Daoy (cell line): ENCODE measurements at places on chromosomes 3 and 15. TPM values are rescaled to one million over a fixed set of nuclear protein-coding genes. Genes with fewer than 3 reads are reported as not detected.

- DNase-seq, result no peak
These were observed 289.9 kb downstream of the GAP43 start for GRCh38 chr3:115913069-115913686.

GRCh38 chr3:39668420-39668819 is 141.0 kb upstream of the MYRIP start:
- no peak for DNase-seq

- DNase-seq, result peak; percentile 20
These were observed 22.8 kb downstream of the DUOX2 start for GRCh38 chr15:45091161-45091560.

- no peak for DNase-seq
These were observed 529.0 kb upstream of the NECTIN3 start for GRCh38 chr3:110542552-110543150.

GRCh38 chr3:165466856-165467255 is 270.7 kb upstream of the SLITRK3 start:
- DNase-seq, result no peak

- DNase-seq, result no peak
These were observed 88.0 kb downstream of the GABRG3 start for GRCh38 chr15:27058939-27059338.

DNA sequence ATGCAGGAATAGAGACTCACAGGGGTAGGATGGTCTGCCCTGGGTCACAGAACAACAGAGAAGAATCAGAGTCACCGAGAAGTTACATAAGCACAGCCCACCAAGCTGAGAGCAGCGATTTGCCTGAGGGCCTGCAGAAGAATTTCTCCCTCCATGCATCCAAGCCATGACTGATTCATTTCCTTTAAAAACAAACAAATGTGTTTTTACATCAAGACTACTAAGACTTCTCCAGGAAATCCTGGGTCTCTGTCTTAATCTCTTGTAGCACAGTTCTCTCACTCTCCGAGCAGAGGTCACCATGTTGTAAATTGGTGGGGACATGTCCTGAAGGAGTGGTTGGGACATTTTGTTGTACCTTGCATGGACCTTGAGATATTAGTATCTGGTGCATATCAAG is 159.8 kb downstream of the THSD4 start:
- peak; percentile 82 for DNase-seq

GRCh38 chr3:156513619-156514018 is 41.3 kb downstream of the SSR3 start:
- DNase-seq, result no peak

- DNase-seq, result no peak
These were observed 278.1 kb upstream of the P2RY1 start for GRCh38 chr3:152556731-152557254.

DNA sequence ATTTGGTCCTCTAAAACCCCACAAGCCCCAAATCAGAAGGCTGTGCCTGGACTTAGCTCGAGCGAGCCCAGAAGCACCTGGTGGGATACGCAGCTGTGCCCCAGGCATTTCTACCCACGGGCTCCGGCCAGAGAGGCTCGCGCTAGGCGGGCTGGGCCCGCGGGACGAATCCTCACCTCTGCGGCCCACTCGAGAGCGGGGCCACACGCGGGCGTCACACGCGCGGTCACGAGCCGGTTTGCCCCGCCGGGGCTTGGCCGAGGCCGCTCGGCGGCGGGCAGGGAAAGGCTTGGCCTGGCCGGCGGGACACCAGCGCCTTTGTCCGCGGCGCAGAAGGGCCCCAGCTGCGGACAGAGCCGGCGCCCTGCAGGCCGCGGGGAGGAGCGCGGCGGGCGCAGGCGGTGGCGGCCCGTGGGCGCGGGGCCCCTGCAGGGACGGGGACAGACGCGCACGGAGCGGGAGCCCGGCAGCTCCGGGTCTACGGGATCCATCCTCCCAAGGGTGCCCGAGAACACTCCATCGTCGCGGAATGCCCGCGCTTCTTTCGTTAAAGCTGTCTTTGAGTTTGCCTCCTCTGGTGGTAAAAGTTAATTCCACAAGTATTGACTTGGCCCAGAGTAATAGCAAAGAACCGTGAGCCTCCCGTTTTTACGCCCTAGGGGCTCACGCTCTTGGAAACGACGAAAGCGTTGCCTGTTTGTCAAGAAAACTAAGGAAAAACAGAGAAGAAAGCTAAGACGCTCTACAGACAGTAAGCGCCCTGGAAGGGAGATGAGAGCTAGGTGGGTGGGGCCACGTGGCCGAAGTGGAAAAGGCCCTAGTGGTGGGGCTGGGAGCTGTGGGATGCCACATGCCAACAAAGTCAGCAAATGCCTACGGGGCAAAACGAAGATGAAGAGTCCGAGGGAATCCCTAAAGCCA is 26.4 kb downstream of the TYRO3 start:
- DNase-seq, result peak; percentile 46

GRCh38 chr3:136772709-136773108 is 20.5 kb upstream of the STAG1 start:
- no peak for DNase-seq

DNA sequence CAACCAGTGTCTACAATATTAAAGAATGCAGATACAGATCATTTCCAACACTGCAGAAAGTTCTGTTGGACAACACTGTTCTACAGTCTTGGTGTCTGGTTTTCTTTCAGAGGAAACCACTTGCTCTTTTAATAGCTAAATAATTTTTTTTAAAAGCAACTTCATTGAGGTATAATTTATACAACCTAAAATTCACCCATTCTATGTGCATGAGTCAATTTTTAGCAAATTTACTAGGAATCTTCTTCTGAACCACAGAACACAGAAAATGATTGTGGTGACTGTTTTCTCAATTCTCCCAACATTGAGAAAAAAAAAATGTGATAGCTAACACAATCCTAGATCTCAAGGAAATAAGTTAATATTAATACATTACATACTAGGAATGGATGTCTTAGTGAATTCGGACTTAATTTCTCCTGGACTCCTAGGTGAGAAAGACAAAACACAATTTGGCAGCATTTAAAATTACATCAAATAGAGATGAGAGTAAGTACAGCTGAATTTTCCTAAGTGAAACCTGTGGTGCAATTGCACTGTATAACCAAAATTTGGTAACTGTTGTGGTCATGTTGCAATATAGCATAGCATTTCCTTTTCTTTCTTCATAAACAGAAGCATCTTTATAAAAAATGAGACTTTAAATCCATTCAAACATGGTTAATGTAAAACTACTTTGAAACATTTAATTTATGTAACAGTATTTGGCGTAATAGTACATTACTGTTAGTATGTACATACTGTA is 15.3 kb upstream of the PLCL2 start:
- DNase-seq, result no peak

DNA sequence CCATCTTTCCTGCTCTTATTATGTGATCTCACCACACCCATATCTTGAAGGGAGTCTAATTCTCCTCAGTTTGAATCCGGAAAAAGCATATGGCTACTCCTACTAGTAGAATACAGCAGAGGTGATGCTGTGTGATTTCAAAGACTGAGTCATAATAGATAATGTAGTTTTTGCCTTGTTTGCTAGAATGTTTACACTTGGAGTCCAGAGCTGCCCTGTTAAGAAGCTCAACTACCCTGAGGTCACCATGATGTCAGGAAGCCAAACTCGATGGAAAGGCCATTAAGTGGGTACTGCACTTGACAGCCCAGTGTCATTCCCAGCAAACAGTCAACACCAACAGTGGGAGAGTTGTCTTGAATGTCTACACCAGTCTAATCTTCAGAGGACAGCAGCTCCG is 56.9 kb downstream of the CD200R1L start:
- no peak for DNase-seq

DNA sequence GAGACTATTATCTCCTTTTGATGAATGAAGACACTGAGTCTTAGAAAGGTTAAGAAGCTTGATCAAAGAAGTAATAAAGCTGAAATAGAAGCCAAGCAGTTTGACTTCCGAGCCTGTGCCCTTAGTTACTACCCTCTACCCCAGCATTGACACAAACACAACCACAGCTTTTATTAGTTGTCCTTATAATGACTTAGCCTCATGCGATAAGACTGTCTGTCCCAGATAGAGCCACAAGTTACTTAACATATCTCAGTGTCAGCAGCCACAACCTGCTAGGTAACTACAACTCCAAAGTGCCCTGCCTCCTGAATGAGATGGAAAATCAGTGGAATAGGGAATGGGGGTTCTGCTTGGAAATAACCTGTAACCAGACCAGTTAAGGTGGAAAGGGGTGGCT is 781.6 kb upstream of the CFAP20DC start:
- no peak for DNase-seq

DNA sequence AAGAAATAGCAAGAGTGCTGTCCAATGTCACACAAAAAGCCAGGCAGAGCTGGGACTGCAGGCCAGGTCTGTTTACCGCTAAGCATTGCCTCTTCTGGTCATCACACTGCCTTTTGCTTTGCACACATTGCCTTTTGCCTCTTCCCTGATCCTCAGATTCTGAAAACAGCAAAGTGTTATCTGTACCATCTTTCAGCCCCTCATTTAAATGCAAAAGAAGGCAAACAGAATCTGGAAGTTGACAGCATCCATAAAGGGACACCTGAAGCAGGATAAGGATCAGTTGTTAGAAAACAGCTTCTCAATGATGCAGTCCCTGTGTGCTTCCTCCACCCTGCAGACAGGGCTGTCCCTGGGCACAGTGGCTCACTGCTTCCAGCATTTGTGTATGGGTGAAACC is 106.7 kb upstream of the RAD18 start:
- DNase-seq, result no peak

GRCh38 chr15:42832576-42832975 is 88.0 kb downstream of the TTBK2 start:
- DNase-seq, result peak; percentile 65

- DNase-seq, result no peak
These were observed 158.8 kb downstream of the ERC2 start for GRCh38 chr3:56309465-56309864.

DNA sequence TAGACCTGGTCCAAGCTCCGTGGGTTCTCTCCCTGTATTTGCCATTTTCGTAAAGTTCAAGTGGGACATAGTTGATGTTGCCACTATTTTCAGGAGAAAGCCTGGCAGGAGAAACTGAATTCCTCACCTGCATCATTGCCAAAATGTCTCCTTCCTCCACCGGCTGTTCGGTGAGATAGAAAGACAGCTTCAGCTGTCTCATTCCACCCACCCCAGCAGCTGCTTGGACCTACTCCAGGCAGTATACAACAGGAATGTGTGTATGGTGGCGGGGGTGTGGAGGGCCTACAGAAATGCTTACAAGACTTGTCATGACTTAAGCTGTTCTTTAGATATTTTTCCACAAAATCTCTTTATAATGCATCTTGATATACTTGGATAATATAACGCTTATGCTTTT is 132.7 kb upstream of the RAP2B start:
- DNase-seq, result peak; percentile 11

DNA sequence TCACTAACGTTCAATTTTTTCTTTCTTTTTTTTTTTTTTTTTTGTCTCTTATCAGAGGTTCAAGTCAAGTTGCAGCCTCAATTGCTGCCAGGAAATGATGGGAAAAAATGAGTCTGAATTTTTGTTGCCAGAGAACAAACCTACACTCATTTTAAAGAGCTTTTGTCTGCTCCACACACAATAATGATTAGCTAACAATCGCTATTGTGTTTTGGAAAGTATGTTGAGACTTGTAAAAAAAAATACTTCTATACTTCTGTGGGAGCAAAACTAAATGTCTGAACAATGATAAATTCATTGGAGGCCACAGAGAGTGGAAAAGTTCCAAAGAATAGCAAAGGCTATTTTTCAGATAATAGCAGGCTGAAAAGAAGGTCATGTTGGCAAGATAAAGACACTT is 176.3 kb upstream of the LMCD1 start:
- no peak for DNase-seq

GRCh38 chr3:14539384-14539741 is 779 bp downstream of the GRIP2 start:
- no peak for DNase-seq

DNA sequence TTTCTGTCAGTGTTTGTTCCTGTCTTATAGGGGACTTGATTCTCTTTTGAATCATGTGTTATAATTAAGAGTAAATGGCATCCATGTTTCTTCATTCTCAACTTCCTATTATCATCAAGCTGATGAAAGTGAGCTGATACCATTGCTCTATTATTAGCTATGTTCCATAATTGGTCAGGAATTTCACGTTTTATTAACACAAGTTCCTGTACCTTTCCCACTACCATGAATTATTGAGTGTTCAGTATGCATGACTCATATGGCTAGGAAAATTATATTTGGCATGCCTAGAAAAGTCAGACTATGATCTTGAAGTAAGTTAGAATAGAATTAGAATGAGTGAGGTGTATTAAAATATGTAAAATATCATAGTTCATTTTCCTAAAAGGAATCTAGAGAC is 278.9 kb upstream of the LRRC3B start:
- DNase-seq, result no peak

DNA sequence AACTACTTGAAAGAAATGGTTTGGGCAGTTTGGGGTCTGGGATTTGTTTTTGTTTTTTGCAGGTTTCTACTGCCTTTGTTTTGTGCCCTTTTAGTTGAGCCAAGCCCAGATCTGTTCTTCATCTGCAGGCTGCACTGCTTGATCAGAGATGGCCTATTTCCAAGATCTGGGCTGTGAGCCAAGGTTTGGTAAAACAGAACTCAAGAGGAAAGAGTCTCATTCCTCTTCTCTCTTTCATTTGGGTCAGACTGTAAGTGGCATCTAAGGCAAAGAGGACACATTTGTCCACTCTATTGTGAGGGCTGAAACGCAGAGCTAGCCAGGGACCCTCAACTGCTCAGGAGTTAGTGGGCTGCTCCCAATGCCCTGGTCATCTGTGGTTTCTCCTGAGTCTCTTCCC is 104.4 kb upstream of the UBE3A start:
- DNase-seq, result peak; percentile 48

DNA sequence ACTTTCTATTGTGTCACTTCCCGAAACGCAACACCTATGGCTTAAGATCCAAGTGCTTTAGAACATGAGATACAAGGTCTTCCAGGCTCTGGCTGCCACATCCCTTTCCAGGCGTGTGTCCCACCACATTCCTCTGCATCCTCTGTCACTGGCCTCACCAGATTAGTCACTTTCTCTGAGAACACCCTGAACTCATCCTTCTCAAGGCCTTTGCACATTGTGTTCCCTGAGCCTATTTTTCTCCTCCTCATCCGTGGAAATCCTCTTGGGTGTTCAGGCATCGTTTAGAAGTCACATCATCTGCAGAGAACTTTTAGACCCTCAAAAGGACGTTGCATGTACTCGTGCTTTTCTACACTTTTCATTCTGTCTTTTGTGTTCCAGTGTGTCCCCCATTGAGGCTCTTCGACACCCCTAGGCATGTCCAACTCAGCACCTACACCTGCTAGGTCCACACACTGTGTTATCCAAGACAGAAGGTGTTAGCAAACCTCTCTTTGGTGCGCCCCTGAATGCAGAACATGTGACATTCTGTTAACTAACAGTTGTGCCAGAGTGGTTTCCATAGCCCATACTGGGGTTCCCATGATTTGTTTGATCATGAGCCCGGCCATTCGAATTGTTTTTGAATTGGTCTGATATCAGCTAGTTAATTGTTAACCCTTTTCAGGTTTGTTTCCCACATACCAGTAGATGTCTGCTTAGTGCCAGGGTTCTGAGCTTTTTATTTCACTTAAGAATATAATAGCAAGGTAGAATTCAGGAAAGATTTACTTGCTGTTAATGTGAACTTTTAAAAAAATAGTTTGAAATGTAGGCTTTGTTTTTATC is 67.2 kb downstream of the LPP start:
- no peak for DNase-seq

The GOLGA8M gene
- total RNA-seq, result not detected in 2 replicates

The ECT2 gene
- total RNA-seq, result 115 and 134 TPM in 2 replicates

The RLBP1 gene
- total RNA-seq, result not detected in 2 replicates

The GLT8D1 gene
- 37.7 and 62.4 TPM in 2 replicates for total RNA-seq

The ITPKA gene
- total RNA-seq, result 5.0 and 7.7 TPM in 2 replicates

The CPN2 gene
- not detected in 2 replicates for total RNA-seq

The CACNA2D2 gene
- total RNA-seq, result 0.03 TPM in 1 of 2 replicates, not detected in the other

The TM4SF18 gene
- total RNA-seq, result 0.23 TPM in 1 of 2 replicates, not detected in the other

The C3orf49 gene
- total RNA-seq, result not detected in 2 replicates

The WDR49 gene
- total RNA-seq, result not detected in 2 replicates
